ENCODE measurements at places on chromosomes 5 and 9.

- DNase-seq, result no peak
These were observed 8.1 kb downstream of the ZNF622 start for GRCh38 chr5:16457451-16457850.

- no peak for DNase-seq
These were observed 328.2 kb downstream of the SLIT3 start for GRCh38 chr5:168972731-168973130.

DNA sequence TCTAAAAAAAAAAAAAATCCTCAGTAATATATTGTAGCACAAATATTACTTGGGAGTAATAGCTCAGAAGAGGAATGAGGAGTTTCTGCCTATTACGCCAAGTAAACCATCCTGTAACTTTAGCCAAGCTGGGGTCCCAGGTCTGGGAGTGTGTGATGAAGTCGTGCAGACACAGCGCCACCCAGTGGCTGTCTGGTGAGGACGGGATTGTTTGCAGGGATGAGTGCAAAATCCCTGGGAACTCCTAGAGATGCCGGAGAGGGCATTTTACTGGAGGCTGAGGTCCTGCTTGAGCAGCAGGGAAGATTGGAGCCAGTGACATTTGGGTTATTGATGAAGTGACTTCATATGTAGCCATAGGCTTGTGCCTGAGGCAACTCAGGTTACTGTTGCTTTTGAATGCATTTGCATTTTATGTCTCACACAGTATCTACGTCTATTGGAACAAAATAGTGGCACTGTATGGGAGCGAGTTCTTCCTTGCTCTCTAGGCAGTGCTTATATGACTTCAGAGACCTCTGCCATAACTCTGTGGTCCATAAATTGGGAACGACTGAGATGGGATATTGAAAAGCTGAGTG is 72.8 kb downstream of the PSAT1 start:
- DNase-seq, result peak; percentile 57

DNA sequence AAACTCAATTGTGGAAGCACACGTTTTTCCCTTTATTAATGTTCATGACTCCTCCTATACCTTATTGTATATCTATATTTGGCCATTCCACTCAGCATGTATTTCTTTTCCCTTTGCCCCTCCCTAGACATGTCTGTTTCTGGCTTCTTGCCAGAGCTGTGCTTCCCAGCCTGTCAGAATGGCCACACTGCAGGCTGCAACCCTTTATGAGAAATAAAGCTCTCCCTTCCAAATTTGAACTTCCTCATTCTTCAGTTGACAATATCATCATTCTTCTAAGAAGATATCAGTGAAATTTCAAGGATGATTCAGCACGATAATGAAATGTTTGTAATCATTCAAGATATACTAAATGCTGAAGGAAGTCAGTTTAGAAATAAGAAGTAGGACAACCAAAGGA is 107.6 kb upstream of the PRSS3 start:
- DNase-seq, result peak; percentile 68

DNA sequence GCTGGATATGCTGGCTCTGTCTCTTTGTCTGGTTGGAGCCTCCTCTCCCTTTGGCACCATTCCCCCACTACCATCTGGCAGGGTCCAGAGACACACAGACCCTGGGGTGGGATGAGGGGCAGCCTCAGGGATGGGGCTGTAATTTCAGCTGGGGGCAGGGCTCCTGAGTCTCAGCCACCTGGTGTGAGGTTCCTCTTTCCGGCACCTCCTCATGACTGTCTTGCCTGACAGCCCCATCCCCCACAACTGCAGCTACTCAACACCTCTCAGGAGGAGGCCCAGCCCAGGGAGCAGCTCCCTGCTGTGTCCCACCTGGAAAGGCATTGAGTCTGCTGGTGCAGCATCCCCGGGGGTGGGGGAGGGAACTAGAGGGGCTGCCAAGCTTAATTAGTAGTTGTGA is 11.7 kb upstream of the RPS14 start:
- peak; percentile 49 for DNase-seq

Data from NCI-H2081 (cell line).